ENCODE measurements at places on chromosomes 13 and 19. TPM values are rescaled to one million over a fixed set of nuclear protein-coding genes. Genes with fewer than 3 reads are reported as not detected.

- peaks cover 6% of the 10 kb centered on the region for H3K4me1 ChIP-seq
- H3K27ac ChIP-seq = no peak overlapping the region
- H3K27me3 ChIP-seq = peaks cover 20% of the 10 kb centered on the region
- no peaks in the 10 kb centered on the region for H3K36me3 ChIP-seq
- DNase-seq = no peak
- H3K4me3 ChIP-seq = no peak overlapping the region
Measured at GRCh38 chr13:50140153-50140552, 124.9 kb downstream of the KCNRG start.

CEACAM3 gene
- total RNA-seq = not detected

ACP7 gene
- not detected for total RNA-seq

GRCh38 chr19:2983351-2984214, 6.2 kb downstream of the TLE6 start:
- peaks cover 3% of the 10 kb centered on the region for H3K4me1 ChIP-seq
- H3K27me3 ChIP-seq = peaks cover 22% of the 10 kb centered on the region
- no peak for DNase-seq
- no peaks in the 10 kb centered on the region for H3K36me3 ChIP-seq
